ENCODE measurements at places on chromosomes 2 and 18.

- no peak for DNase-seq
These were observed 227.5 kb upstream of the KCNH7 start for GRCh38 chr2:163066085-163066484.

DNA sequence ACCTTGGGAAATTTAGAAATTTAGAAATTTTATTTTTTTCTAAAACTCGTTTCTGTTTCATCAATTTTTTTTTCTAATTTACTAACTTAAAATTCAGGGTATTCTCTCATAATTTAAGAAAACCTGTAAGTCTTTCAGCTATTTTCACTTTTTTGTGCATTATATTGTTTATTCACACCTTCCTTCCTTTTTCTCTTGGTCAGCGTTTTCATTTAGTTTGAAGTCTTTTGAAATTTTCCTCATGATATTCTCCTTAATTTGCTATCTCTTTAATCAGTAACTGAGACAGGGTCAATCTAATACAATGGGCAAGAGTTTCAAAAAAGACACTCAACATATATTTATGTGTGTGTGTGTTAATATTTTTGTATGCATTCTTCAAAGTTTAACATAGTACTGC lies 50.5 kb upstream of the MSTN start:
- no peak for DNase-seq

DNA sequence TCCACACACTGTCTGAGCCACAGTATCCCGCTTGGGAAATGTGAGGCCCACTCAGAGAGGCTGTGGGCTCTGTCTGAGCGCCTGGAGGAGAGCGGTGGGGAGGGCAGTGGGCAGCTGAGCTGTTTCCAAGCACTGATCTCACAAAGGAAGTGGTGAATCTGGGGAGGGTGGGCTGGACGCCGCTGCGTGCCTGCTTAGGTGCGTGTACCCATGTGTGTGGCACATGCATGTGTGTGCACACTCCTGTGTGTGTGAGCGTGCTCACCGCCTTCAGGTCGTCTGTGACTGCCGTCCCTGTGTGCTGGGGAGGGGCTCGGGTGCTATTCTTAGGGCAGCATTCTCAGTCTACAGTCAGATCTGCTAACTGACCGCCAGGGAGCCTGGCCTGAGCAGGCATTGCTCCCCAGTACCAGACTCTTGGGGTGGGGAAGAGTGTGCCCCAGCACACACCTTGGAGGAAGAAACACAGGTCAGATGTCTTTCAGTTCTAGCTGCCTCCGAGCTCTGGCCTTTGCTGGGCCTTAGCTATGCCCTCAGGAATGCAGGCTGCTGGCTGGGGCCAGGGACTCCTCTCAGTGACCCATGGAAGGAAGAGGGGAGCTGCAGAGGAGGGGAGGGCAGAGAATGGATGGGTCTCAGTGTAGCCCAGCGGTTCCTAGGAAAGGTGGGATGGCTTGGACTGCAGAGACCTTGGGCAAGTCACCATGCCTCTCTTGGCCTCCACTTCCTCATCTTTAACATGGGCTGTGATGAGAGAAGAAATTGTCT lies 31.4 kb downstream of the KCNIP3 start:
- no peak for DNase-seq

GRCh38 chr2:230781130-230781797 lies 68.6 kb downstream of the CAB39 start:
- no peak for DNase-seq

GRCh38 chr2:203802342-203803052 lies 65.1 kb upstream of the CTLA4 start:
- DNase-seq = no peak

DNA sequence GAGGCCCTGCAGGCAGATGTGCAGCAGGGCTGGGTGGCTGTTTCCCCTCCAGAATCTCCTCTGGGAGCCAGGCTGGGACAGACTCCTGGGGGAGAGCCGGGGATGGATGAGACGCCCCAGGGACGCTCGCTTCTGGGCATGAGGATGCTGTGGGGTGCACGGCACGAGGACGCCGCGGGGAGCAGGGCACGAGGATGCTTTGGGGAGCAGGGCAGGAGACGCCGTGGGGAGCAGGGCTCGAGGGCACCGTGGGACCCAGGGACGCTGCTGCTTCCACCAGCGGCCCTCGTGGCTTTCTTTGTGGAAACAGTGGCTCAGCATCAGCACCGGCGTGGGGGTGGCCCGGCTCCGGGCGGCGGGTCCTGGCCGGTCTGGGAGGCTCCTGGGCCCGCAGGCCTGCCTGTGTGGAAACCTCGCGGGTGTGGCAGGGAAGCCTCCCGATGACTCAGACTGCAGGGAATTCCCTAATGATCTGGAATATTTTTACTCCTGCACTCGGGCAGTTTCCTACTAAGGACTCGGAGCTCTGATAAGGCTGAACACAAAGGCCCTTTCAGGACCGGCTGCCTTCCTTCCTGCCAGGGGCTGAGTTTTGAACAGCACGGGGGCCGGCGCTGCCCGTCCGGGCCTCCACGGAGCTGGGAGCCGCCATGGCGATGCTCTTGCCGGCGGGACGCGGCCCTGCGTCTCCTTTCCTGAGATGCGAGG lies 62.6 kb downstream of the NFATC1 start:
- DNase-seq = no peak

DNA sequence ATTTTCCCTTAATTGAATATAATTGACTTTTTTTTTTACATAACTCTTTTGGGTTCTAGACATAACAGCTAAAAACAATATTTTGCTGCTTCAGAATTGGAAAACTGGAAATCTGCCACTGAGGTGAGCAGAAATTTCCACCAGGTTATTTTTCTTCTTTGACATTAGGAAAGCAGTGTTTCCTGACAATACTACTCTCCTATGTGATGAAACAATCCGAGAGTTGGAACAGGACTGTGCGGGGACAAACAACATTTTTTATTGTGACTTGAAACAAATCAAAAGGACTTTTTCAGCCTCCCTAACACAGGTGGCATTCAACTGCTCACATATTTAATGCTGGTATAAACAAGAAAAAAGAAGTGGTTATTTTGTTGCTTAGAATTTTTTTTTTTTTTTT lies 237.2 kb downstream of the RNF152 start:
- no peak for DNase-seq

- DNase-seq = no peak
These were observed 92.3 kb downstream of the B3GNT2 start for GRCh38 chr2:62287899-62288880.

- no peak for DNase-seq
These were observed 102.5 kb downstream of the ATL2 start for GRCh38 chr2:38274286-38275276.

DNA sequence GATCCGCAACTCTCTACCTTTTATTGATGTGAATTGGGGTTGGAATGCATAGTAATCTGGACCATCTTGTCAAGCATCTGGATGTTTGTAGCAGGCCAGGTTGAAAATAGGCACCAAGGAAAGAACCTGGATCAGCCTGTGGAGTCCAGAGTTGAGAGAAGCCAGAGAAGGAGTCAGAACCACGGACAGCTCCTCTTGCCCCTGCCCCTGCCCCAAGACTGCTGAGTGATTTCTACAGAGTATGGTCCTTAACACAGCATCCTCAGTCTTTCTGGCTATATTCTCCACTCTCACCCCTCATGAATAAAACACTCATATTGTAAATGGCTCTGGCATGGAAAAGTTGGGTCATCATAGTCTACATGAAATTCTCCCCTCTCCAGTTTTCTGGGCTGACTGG lies 154.6 kb downstream of the LOXHD1 start:
- DNase-seq = no peak

DNA sequence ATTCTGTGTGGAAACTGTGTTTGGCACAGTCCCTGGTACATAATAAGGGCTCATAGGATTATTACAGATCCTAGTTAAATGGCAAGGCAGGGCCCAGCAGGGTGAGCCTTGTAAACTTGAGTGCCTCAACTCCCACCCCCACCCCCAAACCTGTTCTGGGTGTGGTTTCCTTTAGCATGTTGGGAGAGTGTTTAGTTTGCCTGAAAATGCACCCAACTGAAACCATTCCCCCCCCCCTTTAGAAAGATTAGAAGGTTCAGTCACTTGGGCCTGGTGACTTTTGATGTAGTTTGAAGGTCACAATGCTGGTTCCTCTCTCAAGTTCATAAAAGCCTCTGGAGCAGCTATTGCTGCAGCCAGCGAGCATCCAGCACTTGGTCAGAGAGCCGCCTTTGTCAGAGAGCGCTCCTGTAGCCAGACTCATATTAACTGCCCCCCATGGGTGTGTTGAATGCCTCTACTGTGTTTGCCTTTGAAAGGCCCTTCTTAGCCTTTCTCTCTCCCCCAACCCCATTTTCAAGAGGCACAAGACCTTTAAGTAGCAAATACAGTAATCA lies 113.7 kb downstream of the SPTBN1 start:
- DNase-seq = no peak
